ENCODE measurements at places on chromosomes 5 and 9. TPM values are rescaled to one million over a fixed set of nuclear protein-coding genes. Genes with fewer than 3 reads are reported as not detected.

SYNPO gene
- total RNA-seq, result 1.5 TPM

EPB41L4A gene
- 3.6 TPM for total RNA-seq

ZDHHC21 gene
- total RNA-seq, result 7.0 TPM

PRSS3 gene
- total RNA-seq, result 48.0 TPM

NEUROG1 gene
- not detected for total RNA-seq

SUSD3 gene
- total RNA-seq, result 1.7 TPM

SPAG8 gene
- total RNA-seq, result not detected

CMBL gene
- total RNA-seq, result 11.3 TPM

GALNT12 gene
- total RNA-seq, result 3.6 TPM

C1QTNF2 gene
- not detected for total RNA-seq

SLC6A19 gene
- total RNA-seq, result not detected

ARL14EPL gene
- total RNA-seq, result not detected

TMEM252 gene
- not detected for total RNA-seq

CATSPER3 gene
- not detected for total RNA-seq

SCGB3A2 gene
- not detected for total RNA-seq

SHISAL2B gene
- not detected for total RNA-seq

OR5C1 gene
- total RNA-seq, result not detected

LECT2 gene
- total RNA-seq, result not detected

CYSRT1 gene
- total RNA-seq, result 6.0 TPM

GRAMD2B gene
- total RNA-seq, result 23.4 TPM

PPP1R26 gene
- 25.1 TPM for total RNA-seq

NR2F1-AS1 gene
- total RNA-seq, result under 0.01 TPM

PGM5 gene
- total RNA-seq, result under 0.01 TPM

STK32A gene
- total RNA-seq, result 0.72 TPM

CDH9 gene
- total RNA-seq, result not detected

MSMP gene
- not detected for total RNA-seq

TEX48 gene
- total RNA-seq, result not detected

TMEM267 gene
- total RNA-seq, result 23.2 TPM

C5orf58 gene
- not detected for total RNA-seq

PCDHA9 gene
- under 0.01 TPM for total RNA-seq

IL3 gene
- total RNA-seq, result not detected

IL9 gene
- total RNA-seq, result not detected

TLX3 gene
- 0.24 TPM for total RNA-seq

P4HA2 gene
- 324 TPM for total RNA-seq

TRIM23 gene
- total RNA-seq, result 18.8 TPM

KIF4B gene
- total RNA-seq, result not detected

SPINK13 gene
- total RNA-seq, result not detected

INSL6 gene
- not detected for total RNA-seq

SHOC1 gene
- total RNA-seq, result not detected

ANKRD18B gene
- 16.6 TPM for total RNA-seq

LCN15 gene
- not detected for total RNA-seq

LRRC14B gene
- total RNA-seq, result not detected

GTF3C5 gene
- 24.9 TPM for total RNA-seq

RNF208 gene
- total RNA-seq, result 0.24 TPM

LCP2 gene
- total RNA-seq, result not detected

SMIM33 gene
- not detected for total RNA-seq

PLPPR1 gene
- total RNA-seq, result under 0.01 TPM

PAPPA gene
- under 0.01 TPM for total RNA-seq

IFNK gene
- total RNA-seq, result not detected

MARVELD2 gene
- total RNA-seq, result 24.8 TPM

Measured in tracheal epithelial cell (primary cell).